SK-MEL-5 (cell line): ENCODE measurements at places on chromosomes 1 and 21.

DNA sequence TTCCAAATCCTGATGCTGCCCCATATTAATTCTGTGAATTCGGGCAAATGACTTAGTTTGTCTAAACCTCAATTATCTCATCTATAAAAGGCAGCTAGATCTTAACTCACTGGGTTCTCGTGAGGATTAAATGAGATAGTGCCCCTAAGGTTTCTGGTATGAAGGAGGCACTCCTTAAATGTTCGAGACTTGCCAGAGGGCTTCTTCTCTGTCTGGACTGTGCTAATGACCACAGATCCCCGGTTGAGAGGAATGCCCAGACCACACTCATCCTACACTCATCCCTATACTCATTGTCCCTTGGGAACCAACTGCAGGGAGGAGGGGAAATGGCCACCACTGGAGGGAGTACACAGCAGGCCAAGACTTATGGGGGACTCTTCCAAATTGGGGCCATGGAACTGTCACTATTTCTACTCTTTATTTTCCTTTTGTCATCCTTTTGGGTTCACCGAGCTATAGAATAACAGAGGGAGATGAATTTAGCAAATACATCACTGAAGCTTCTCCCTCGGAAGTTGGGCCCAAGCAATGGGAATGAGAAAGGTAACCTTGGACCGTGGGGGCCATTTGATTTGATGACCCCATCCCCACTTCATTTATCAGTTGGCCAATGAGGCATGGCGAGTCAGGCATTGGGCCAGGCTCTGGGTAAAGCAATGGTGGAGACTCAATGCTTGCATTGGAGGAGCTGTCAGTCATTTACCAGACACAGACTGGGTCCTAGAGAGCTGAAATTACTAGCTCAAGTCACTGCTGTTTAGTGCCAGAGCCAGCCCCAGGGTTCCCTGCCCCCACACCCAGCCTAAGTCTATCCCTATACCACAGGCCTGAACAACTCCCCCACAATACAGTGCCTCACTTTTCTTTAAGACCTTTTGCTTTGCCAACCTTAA is 5.1 kb downstream of the ATF3 start:
- no peak for DNase-seq

DNA sequence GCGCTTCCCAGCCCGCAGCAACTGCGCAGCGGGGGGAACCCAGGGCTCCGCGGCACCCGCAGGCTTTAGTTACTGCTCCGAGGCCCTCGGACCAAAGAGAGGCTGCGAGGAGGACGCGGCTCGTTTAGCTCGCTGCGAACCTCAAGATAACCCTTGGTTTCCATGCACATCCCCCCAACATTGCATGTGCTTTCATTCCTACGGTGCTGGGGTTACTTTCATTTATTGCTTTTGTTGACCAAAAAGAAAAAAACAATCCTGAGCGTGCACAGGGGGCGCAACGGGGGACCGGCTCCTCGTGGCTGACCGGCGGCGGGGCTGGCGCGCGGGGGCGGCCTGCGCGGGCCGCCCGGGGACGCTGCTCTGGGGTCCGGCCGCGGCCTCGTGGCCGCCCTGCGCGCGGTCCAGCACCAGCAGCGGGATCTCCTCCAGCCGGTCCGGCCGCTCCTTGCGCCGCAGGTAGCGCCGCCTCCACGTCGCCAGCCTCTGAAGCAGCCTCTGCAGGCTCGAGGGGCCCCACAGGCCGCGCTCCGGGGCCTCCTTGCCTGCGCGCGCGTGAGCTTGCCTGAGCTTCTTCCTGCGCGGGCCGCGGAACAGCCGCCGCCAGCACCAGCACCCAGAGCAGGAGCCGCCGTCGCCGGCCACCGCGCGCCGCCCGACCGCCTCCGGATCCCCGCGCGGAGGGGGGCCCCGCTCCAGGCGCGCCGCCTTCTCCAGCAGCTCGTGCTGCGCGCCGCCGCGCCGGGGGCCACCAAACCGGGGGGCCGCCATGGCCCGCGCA is 77.4 kb downstream of the DESI2 start:
- DNase-seq: no peak

DNA sequence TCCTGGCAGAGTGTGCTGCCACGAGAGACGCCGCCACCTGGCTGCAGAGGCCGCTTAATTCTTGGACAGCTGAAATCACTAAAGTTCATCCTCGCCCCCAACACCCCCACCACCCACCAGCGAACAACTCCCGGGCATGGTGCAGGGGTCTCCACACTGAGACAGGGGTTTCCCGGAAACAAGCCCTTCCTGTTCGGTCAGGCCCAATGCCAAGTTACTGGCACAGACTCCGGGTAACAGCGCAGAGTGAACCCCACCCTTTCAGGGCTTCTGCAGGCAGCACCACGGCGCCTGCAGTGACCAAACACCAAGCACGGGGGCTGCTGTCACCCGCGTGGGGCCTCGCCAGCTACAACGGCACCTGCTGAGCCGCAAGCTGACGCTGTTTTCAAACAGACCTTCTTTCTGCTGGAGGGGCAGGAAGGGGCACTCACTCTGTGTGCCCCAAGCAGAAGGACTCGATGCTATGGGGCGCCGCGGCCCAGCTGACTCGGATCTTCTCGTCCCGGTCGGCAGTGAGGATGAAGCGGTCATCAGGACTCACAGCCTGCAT is 17.4 kb downstream of the WDR4 start:
- DNase-seq: no peak

GRCh38 chr1:191831572-191831971 is 326.7 kb upstream of the RGS18 start:
- DNase-seq: peak; percentile 64

DNA sequence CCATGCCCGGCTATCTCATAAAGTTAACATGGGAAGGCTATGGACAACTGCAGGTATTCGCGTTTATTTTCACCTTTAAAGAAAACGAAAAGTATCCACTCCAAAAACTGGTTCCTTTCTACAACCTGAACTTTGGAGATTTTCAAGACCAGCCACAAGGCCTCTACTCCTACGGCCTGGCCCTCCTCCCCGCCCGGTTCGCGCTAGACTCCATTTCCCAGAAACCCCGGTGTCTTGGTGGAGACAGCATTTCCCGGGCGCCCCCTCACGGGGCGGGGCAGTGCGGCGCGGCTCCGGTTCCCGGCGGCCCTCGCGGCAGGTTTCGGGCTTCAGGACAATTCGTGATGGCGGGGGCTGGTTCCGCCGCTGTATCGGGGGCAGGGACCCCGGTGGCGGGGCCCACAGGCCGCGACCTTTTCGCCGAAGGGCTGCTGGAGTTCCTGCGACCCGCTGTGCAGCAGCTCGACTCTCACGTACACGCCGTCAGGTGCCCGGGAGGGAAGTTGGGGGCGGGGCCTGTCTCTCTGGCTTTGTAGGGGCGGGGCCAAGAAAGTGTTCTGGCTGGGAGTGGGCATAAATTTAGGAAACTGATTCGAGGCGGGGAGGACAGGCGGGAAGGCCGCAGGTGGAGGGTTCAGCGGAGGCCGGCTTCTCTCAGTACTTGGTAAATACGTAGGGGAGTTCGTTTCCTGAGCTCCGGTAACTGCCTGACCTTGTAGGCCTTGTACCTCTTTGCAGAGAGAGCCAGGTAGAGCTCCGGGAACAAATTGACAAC is at the start of gene SNAPIN:
Gene SNAPIN, plus strand, starts transcription at position 304 of the 775 bp plus-strand sequence. Its CDS starts 41 bp downstream, at position 345.
- DNase-seq: peak; percentile 96

DNA sequence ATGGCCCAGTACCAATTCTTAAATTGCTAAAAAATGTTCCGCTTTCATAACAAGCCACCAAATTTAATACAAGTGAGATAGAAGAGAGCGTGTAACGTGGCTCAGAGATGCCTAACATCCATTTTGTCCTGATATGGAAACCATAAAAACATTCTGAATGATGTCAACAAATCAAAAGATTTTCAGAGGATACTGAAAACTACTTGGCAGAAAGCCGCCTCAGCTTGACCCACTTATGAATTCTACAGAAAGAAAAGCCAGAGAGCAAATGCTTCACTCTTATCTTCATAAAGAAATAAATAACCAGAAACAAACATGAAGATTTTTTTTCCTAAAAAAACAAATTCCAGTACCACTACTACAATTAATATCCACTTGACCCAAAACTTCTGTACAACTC is 41.2 kb downstream of the OMA1 start:
- DNase-seq: no peak

DNA sequence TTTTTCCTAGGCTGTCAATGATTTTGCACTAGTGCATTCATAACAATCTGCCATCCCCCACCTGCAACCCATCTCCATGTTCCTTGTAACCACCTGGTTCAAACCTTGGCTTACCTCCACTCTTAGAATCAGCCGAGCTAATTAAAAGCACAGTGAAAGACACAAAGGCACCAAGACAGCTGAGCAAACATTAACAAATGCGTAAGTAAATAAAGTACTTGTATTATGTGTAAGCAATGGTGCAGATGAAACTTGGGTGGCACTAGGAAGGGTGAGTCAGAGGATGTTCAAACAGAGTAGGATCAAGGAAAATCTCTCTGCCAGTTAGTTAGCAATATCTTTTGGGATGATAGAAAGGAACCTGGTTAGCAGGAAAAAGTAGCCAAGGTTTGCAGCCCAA is 5.1 kb upstream of the FOXJ3 start:
- DNase-seq: no peak

DNA sequence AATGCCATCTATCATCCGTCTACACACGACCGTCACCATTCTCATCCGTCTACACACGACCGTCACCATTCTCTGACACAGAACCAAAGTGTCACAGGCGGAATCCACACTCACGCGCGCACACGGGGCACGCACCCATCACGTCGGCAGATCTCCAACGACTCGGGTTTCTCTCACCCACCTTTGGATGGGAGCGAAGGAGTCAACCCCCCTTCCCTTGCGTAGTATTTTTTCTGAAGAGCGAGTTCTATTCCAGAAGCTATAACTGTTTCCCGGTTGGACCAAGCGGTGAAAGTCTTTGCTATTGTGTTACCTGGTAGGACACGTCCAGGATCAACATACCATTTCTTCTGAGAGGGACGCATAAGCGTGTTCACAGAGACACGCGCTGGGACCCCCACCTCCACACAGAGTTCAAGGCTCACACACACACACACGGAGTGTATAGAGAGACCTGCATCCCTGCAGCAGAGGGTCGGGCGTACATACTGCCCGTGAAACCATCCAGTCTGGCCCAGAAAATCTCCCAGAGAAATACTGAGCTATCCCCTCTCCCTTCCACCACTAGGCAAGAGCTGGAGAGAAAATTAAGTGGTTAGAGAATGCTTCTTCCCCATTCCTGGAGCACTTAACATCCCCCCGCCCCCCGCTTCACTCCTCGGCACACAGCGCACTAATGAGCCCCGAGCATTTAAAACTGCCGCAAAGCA is 741 bp downstream of the DUSP10 start:
- no peak for DNase-seq

DNA sequence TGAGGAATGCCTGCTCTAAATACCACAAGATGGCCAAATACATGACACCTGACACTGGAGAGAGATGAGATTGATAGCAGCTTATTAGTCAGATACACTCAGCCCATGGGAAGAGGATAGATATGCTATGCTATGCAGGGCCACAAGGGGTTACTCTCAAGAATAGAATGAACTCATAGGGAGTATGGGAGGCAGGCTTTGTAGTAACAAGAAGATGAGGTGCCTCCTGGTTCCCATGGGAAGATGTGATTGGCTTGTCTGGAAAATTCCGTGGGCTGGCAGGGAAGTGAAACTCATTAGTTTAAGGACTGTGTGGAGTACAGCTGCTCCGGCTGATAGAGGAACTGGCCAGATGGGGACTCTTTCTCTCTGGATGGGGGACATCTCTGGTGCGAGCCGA is 16.5 kb downstream of the CCDC30 start:
- peak; percentile 32 for DNase-seq

- DNase-seq: no peak
These were observed 31.0 kb downstream of the SUSD4 start for GRCh38 chr1:223332997-223333396.
